ENCODE measurements at places on chromosomes 5 and 9. TPM values are rescaled to one million over a fixed set of nuclear protein-coding genes. Genes with fewer than 3 reads are reported as not detected.

DNA sequence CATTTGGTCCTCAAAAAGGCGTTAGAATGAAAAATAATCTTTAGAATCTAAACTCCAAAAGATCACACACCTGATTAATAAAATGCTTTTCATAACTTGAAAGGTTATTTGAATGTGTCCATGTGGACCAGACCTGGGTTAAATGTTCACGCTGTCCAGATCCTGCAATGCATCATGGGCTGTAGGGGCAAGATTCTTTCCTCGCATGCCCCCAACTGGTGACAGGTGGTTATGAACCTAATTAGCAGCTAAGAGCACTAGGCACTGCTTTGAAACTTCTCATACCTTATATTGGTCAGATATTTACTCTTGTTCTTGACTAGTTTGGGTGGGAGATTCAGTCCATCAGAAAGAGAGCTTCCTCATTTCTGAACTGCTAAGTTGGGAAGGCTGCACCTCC, 19.3 kb upstream of the PIP5K1B start:
- no peak for DNase-seq

- DNase-seq = no peak
Observed at GRCh38 chr9:110252509-110253139, 3.7 kb downstream of the TXN start.

- DNase-seq = no peak
Observed at GRCh38 chr9:91364005-91364404, 2.3 kb upstream of the AUH start.

FAM169A gene
- 14.5 TPM for total RNA-seq

All from type B pancreatic cell (in vitro differentiated cells).